Activated T-helper 9 cell treated with anti-CD3 and anti-CD28 coated beads, Interleukin-2, amount 50 U/mL, for 16 hours (primary cell): ENCODE measurements at places on chromosomes 16 and 17.

- peak; percentile 25 for DNase-seq
These were observed 444 bp downstream of the HELZ start for GRCh38 chr17:67244431-67245072.

GRCh38 chr16:1509307-1510221 lies 16.4 kb downstream of the TELO2 start:
- DNase-seq: no peak

GRCh38 chr16:77191259-77191969 lies 424 bp downstream of the MON1B start:
- peak; percentile 19 for DNase-seq

- DNase-seq: no peak
These were observed 91.5 kb upstream of the HAS3 start for GRCh38 chr16:69013991-69014390.

DNA sequence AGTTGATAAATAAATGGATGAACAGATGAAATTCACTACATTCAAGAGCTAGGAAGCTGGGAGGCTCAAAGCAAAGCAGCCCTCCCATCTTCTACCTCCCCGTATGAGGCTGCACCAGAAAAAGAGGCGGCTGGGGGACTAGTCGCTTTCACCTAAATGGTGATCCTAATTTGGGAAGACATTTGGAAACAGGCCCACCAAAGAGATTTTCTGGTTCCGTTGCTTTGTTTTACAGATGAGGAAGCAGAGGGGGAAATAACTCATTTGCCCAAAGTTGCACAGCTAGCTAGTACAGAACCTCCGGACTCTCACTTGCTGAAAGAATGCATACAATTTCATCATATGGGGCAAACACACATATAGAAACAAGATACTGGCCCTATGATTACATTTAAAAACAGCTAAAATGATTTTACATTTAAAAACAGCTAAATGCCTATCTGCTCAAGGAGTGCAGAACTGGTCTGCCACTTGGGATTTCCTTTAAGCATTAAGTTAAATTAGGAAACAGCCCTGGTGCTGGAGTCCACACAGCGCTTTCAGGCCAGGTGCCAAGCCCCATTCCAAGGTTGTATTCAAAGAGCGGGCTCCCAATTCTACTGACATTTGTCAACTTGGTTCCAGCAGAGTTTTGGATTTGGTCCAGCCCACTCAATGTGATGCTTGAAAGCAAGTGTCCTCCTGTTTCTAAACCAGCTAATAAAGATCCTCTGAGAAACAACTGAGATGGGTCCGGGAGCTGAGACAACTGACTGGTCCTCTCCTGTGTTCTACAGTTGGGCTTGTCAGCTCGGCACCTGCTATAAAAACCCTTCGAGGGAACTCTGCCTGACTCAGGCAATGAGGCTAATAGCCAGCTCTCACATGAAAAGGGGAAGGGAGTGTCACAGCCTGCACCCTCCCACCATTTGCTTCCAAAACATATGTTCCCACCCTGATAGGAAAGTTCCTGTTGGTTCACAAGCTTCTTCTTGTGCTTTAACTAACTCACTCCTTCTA lies 11.7 kb downstream of the ERN1 start:
- no peak for DNase-seq

GRCh38 chr17:57984261-57984890 lies 3.7 kb downstream of the VEZF1 start:
- no peak for DNase-seq

DNA sequence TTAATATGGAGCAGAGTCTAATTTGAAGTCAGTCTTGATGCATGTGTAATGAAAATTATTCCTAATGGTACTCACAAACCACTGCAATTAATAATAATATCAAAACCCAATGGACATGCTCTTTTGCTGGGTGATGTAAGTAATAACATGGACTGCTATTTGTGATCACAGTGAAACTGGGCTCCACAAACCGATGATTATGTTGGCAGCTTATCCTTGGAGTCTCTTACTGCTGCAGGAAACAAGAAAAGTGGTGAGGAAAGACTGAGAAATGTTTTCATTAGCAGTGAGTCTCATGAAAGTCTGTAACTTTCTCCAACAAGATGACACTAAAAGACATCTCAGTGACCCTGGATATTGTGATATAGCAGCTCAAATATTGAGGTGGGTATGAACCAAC lies 45.2 kb downstream of the TMEM100 start:
- DNase-seq: no peak

GRCh38 chr16:29784901-29785500 lies 5.5 kb upstream of the KIF22 start:
- peak; percentile 65 for DNase-seq

- DNase-seq: no peak
These were observed 970.3 kb upstream of the RBFOX1 start for GRCh38 chr16:6362321-6362720.

GRCh38 chr16:81261049-81261648 lies 22.7 kb downstream of the BCO1 start:
- DNase-seq: no peak

- no peak for DNase-seq
These were observed 761.3 kb upstream of the KIF2B start for GRCh38 chr17:53061446-53061845.

- DNase-seq: no peak
These were observed 54.8 kb downstream of the SLFN5 start for GRCh38 chr17:35297666-35298065.

DNA sequence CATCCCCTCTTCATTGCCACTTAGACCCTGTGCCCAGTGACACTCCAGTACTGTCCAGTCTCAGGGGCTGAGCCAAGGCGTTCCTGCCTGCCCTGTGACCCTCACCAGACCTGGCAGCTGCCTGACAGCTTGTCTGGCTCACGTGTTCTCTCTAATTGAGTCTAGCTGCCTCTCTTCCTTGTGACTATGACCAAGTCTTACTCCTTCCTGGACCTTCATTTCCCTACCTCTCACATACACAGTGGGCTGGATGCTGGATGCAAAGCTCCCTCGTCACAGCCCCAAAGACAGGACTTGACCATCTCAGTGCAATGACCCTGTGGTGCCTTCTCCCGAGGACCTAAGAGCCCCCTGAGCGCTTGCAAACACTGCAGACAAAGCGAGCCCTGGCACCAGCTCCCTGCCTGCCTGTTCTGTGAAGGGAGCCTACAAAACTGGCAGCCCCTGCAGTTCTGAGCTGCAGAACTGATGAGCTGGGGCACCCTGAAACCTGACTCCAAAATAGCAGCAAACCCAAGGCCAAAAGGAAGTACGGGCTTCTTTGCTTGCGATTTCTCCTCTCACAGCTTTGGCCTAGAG lies 1.7 kb downstream of the DEXI start:
- no peak for DNase-seq

GRCh38 chr16:88064889-88065746 lies 113.9 kb downstream of the BANP start:
- no peak for DNase-seq

DNA sequence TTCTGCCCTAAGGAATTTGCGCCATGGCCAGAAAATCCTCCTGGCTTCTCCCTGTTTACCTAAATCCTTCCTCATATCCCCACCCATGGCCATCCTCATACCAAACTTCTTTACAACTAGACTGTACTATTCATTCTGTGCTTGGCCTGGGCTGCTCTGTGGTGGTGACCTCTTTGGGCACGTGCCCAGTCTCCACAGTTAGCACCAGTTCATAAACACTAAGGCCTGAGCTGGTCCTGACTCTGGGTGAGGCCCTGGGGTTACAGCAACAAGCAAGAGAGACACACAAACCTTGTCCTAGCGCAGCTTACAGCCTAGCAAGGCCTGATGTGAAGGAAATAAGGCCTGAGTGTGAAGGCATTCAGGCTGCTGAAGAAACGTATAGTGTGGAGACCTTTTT lies 3.1 kb upstream of the ATXN7L3 start:
- no peak for DNase-seq
